ENCODE measurements at places on chromosomes 7 and 10.

- DNase-seq = peak; percentile 7
Observed at GRCh38 chr7:98165827-98166667, 45.2 kb upstream of the BHLHA15 start.

DNA sequence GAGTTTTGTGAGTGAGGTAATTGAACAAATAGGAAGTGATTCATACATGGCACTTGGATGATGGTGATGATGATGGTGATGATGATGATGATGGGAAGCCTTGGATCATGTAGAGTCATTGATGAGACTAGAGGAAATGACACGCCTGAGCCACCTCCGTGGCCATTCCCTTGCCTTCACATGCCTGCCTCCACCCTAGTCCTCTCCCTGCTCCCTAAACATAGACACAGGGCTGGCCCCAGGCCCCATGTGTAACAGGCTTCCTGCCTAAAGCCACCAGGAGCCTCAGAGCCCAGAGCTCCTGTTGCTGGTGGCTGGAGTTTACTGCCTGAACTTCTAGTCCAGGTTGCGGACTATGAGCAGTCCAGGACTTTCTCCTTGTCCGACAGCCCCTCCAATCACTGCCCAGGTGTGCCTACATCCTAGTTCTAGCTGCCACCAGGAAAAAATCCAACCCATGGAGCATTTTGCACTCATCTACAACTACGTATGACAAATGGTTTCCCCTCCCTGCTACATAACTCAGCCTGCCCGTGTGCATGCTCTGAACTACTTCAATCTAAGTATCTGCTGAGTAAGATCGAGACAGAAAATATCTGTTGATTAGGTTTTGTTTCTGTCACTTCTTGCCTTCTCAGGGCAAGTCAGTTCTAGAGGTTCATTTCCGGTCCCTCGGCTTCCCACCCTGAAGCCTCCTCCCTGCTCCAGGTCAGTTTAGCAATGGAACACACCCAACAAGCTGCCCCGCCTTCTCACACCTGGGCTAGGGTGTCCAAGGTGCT is 35.5 kb upstream of the KDM7A start:
- peak; percentile 64 for DNase-seq

DNA sequence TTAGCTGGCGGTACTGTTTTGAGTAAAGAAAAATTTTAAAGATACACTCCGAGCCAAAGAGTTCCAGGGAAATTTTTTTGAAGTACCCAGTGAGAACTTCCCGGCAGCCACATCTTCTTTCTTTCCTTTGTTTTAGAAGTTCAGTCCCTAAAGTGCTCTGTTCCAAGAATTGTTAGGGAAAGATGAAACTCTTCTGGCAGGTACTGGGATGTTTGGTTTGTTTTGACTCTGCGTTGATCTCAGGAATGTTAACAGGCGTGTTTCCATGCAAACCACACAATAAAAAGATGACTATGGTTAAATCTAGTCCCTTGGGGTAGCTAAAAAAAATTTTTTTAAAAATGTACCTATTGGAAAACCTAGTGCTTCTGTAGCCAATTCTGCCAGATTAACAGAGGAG is 224.7 kb upstream of the PHYHIPL start:
- DNase-seq = no peak

DNA sequence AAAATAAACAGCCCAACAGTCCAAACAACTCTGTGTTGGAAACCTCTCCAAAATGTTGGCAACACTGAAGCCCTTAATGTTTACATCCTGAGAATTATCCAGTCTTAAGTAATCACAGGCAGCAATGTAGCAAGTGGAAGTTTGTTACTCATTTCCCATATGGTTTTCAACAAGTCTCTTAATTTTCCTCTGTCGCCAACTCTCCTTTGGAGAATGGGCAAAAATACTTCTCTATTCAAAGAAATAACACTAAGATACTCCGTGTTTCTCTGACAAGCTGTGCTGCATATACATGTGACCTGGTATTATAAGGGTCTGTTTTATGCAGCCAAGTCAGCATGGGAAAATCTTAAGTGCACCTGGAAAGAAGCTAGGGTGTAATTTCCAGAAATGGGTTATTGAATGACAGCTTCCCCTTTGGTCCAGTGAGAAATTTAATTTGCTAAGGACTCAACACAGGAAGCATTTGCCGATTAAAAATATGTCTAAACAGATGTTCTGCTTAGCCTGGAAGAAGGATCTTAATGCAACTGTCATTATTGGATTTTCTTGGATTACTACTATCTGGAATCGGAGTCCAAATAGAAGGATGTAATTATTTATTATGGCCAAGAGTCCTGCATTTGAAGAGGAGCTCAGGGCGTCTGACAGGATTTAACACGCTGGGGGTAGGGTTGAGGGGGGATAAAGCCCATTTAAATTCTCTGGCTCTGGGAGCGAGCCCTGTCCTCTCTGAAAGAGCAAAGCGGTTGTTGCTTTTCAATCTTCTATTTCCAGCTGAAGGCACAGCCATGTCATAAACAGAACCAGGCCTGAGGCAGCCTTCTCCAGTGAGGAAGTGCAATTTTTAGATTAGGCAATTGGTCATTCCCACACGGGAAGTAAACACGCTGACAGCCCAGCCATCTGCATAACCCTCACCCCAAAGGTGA is 73.1 kb downstream of the TLL2 start:
- DNase-seq = no peak

DNA sequence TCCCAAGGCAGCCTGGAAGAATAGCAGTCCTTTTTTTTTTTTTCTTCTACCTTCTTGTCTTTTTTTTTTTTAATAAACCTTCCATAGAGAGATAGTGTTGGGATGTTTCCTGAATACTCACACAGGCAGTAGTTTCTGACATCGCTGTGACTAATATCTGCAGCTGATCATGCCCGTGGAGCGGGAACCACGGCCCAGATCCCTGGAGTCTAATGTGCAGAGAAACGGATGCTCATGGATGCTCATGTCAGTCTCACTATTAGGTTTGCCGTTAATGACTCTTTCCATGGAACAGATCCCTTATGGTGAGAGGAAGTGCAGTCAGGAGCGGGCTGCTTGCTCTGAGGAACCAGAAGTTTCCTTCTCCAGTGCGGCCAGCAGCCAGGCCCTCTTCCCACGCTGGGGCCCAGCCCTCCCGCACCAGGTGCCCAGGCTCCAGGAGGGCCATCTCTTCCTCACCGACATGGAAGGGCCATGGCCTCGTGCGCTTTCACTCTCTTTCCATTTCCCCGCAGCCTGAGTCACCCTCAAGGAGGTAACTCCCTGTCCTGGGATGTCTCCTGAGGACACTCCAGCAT is 132.5 kb downstream of the WDR37 start:
- peak; percentile 42 for DNase-seq

GRCh38 chr10:88883448-88883809 is 3.4 kb downstream of the STAMBPL1 start:
- DNase-seq = no peak

DNA sequence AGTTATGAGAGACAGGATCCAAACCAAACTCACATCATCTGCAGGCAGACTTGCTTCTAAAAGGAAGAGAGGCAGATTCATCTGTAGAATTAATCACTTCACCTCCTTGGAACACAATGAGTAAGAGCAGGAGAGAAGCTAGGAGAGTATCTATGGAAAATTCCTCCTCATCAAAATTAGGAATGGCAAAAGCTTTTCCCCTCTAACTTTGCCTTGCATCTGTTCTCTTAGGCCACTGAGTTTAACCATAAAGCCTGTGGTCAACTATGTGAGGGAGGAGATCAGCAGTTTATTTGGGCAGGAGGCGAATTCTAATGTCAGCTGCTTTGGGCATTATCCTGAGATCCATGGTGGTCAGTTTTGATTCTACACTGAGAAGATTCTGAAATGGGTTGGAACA is 561.7 kb downstream of the GFRA1 start:
- no peak for DNase-seq

DNA sequence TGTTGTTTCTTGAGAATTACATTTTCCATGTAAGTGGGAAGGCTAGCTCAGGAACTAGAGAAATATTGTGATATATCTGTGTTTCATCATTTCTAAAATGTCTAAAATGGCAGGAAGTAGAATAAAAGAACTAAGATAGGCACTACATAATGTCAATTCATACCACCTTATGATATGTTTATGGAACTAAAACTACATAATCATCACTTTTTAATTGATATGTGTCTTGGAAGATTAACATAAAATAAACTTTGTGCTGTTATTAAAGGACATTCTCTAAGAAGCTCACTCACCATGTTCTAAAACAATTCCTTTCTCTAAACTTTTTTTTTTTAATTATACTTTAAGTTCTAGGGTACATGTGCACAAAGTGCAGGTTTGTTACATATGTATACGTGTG is 83.5 kb upstream of the TAS2R16 start:
- no peak for DNase-seq

DNA sequence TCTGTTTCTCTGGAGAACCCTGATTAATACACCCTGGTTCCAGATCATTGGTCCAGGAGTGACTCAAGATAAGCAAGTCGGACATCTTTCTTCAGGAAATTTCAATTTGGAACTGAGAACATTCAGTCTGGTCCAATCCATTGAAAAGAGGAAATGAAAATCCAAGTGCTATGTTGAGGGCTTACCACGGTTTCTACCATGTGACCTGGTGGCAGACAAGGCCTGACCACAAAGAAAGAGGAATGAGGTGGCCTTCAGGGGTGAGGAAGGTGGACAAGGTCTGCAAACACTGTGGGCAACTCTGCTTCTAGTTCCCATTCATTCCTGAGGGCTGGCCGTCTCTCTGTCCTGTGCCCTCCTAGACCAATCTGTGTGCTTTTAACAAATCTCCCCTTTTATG is 149.2 kb upstream of the GHITM start:
- DNase-seq = no peak
